ENCODE measurements at places on chromosomes 4 and X.

DNA sequence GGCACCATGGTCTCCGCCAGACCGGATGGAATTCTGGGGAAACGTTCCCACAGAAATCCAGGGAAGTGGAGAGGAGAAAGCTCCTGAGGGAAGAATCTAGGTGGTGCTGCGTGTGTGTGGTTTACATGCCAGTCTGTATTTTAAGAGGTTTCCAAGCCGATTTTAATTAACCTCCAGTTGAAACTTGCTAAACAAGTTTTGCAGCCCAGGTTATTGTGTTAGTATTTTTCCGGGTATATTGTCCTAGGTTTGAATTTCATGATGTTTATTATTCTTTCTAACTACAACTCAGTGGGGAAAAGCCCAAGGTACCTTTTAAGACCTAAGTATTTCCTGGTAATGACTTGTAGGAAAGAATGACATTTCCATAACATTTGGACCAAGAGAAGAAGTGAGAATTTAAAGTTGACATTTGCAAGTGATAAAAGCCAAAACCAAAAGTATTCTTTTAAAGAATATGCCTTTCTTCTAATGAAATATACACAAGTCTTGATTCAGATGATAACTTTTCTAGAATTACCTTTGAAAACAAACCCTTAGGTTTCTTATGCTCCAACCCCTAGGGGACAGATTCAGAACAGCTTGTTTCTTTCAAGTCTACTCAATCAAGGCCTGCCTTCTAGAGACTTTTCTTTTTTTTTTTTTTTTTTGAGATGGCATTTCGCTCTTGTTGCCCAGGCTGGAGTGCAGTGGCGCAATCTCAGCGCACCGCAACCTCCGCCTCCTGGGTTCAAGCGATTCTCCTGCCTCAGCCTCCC is 14.6 kb downstream of the SAT1 start:
- DNase-seq: peak; percentile 22

- no peak for DNase-seq
Measured at GRCh38 chr4:71141125-71141524, 147.7 kb downstream of the DCK start.

DNA sequence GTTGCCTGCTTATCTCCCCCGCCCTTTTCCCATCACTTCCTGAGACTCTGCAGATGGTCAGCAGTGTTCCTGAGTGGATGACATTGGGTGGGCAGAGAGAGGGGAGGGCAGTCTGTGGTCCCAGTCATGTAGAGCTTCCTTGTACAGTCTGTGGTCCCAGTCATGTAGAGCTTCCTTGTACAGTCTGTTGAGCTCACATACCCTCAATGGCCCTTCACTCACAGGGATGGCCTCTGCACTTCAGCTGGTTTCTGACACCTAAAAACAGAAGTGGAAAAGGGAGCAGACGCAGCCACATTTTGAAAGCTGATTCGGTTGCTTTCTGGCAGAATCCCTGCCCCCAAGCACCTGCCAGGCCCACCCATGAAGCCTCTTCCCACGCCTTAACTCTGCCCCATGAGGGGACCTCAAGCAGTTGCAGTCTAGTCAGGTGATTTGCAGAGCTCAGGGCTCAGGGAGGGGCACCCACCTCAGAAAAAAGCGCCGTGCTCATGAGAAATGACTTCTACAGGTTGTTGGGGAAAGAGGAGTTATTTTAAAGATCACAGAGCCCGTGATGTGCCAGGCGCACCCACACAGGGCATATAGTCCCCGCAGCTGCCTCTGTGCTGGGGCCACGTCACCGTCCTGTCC is 3.6 kb upstream of the TMEM271 start:
- no peak for DNase-seq

- DNase-seq: no peak
Measured at GRCh38 chr4:144689125-144689524, 43.2 kb downstream of the HHIP start.

DNA sequence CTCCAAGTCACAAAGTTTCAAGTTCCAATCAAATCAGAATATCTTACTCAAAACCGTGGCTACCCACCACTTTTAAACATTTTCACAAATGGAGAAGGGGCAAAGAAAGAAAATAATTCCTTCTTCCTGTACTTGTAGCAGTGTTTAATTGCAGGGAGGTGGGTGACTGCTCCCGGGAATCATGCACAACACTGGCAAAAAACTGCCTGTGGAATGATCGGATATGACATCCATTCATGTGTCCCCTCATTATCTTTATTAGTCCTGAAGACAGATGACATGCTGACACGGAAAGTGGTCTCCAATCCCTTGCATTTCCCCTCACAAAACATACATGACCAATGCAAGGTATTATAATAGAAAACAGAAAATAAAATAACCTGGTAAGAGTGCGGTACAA is 2.0 kb downstream of the TSPAN5 start:
- peak; percentile 33 for DNase-seq

- no peak for DNase-seq
Measured at GRCh38 chrX:76555269-76555668, 127.8 kb downstream of the MAGEE1 start.

GRCh38 chr4:88396681-88397080 is 18.0 kb downstream of the HERC6 start:
- DNase-seq: no peak

DNA sequence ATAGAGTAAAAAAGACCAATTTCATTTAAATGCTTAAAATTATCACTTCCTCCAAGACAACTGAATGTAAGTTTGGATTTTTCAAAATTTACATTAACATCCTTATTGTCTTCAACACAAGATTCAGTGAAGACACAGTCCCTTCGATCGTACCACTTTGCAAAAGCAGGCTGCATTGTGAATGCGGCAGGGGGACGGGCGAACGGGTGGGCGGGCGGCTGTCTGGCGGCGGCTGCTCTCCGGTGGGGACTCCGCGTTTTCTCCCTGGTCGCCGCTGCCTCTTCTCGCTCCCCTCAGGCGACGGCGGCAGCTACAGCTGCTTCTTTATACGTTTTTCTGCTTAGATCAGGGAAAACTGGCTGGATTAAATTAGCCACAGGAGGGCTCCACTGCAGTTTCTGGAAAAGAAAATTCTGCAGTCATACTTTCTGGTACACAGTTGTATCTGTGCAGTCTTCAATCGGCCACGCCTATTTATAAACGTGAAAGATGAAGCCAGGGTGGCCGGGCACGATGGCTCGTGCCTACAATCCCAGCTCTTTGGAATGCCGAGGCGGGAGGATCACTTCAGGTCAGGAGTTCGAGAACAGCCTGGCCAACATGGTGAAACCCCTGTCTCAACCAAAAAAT is 33.9 kb upstream of the HPF1 start:
- peak; percentile 83 for DNase-seq

GRCh38 chr4:86006057-86006456 is 353.8 kb downstream of the MAPK10 start:
- DNase-seq: no peak

DNA sequence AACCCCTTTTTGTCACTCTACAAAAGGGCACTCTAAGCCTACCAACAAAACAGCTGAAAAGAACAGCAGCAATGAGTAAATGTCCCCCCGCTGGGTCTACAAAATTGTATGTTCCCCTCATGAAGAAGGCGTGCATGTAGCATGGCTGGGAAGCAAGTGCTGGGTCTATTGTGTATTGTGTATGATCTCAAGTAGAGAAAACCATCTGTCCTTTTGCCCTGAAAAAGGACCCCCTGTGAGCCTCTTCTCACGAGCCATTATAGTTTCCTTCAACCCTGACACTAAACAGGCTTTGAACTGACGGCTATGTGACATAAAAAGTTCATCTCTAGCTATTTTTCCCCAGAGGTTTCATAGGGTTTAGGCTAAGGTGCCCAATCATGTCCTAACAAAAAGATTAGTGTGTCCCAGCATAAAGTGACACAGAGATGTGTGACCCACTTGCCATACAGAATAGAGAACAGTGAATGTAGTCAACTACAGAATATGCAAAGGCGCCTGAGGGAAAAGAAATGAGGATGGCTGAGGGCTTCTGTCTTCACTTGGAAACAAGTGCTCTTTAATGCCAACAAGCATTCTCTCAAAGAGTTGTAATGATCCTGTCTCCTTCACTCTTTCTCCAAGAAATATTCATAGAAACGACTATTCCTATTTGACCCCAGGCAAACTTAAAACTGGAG is 27.3 kb downstream of the COL25A1 start:
- no peak for DNase-seq

- peak; percentile 39 for DNase-seq
Measured at GRCh38 chr4:33485111-33485510, 2759.2 kb downstream of the ARAP2 start.

DNA sequence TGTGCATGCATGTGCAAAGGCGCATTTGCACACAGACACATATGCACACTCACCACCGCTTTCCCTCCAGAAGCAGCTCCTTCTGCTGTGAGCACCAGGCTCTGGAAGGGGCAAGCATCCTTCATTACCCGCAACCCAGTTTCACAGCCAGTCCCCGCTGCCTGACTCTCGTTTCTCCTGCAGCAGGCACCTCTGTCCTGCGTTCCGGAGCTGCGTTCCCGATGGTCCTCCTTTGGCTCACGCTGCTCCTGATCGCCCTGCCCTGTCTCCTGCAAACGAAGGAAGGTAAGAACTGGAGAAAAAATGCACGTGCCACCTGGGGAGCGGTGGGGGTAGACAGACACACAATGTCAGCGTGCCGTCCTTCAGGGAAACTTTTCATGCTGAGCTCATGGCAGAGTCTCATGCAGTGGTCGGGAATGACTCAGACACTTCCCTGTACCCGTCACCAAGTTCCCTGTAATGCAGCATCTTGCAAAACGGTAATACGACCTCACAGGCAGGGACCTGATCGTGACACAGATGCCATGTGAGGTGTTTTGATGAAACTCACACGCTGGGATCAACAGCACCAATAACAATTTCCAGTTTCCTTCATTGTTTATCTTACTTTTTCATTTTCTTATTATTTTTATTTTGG is 5.1 kb downstream of the IL3RA start:
- DNase-seq: no peak

GRCh38 chr4:106365613-106366012 is 3.0 kb downstream of the GIMD1 start:
- DNase-seq: no peak

DNA sequence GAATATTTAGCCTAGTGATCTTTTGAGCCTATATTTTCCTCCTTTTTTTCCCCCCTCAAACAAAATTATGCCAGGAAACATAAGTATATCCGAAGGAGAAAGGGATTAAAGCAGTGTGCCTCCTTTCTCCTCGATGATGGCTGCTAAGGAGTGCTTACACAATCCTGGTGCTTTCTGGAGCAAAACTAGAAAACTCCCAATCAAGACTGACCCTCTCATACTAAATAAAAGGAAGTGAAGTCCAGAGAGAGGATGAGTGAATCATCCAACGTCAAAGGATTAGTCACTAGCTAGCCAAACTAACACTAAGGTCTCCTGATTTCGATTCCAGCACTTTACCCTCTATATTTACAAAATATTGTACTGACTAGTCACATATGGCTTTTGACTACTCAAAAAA is 146.8 kb downstream of the PPP3CA start:
- no peak for DNase-seq

DNA sequence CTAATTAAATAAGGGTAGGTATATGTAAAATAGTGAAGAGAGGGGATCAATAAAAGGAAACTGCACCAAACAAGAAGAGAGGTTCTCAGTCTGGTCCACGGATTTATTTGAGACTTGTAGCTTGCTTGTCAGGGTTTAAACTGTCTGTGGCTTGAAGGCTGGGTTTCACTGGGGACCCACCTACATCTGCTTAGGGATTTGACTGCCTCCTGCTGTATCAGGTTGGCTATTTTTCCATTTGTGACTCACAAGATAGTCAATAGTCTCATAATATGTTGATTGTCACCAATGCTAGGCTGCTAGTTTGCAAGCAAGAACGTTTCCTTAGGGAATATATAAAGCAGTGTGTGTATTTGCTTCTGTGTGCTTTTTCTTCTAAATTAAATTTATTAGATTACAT is 1950.7 kb upstream of the IGFBP7 start:
- no peak for DNase-seq

Measured in brain (organoid and tissue), 16 donors.